Thoracic aorta (tissue), 2 donors: ENCODE measurements at places on chromosomes 6 and 20. TPM values are rescaled to one million over a fixed set of nuclear protein-coding genes. Genes with fewer than 3 reads are reported as not detected.

- H3K36me3 ChIP-seq: no peaks in the 10 kb centered on the region
- H3K4me1 ChIP-seq: peaks cover 28% of the 10 kb centered on the region
- DNase-seq: no peak
- H3K27ac ChIP-seq: no peak overlapping the region
These were observed 163.3 kb downstream of the CD83 start for GRCh38 chr6:14280766-14281293.

DNA sequence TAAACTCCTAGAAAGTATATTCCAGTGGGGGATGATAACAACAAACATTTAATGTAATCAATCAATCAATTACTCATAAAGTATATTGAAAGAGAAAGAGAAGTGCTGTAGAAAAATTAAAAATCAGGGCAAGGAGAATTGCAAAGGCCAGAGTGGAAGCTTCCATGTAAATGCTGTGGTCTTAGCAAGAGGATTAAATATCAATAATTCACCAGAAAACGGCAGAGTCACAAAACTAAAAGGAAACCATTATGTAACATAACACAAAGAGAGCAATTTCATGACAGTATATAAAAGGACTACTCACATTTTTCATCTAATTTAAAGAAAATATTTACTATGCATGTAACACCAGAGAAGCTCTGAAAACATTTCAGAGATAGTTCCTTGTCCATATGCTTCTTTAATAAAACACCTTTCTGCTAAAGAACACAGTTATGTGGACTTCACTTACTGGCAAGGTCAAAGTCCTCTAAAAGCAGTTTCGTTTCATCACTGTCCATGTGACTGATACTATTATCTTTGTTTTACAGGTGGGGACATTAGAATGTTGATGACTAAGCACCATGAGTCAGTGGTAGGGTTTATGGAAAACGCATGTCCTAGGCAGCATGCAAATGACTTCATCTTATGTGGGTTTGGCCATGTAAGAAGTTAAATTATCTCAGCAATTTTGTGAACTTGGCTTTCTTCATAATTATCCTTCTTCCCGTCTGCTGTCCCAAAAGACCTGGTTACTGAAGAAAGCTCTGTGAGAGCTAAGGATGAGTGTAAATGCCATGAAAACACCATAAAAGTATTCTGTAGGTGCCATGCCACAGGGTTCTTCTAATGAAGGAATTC is 185.8 kb upstream of the TENT5A start:
- H3K36me3 ChIP-seq: no peaks in the 10 kb centered on the region
- H3K27ac ChIP-seq: no peak overlapping the region
- no peak overlapping the region for H3K4me3 ChIP-seq
- peaks cover 28% of the 10 kb centered on the region for H3K4me1 ChIP-seq
- DNase-seq: no peak

DNA sequence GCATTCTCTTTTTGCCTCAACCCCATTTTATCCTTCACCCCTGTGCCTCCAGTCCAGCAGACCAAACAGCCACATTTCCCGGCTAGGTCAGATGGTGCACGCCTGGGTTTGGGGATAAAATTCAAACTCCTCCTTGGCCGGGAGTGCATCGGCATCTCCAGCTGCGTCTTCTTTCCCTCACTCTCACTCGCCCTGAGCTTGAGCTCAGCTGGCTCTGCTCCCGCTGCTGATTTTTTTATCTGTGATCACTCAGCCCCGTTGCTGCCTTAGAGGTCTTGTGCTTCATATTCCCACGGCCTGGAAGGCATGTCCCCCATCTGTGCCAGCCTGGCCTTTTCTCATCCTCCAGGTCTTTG is 6.8 kb upstream of the EZR start:
- H3K4me3 ChIP-seq: no peak overlapping the region
- DNase-seq: no peak
- no peaks in the 10 kb centered on the region for H3K4me1 ChIP-seq

DNA sequence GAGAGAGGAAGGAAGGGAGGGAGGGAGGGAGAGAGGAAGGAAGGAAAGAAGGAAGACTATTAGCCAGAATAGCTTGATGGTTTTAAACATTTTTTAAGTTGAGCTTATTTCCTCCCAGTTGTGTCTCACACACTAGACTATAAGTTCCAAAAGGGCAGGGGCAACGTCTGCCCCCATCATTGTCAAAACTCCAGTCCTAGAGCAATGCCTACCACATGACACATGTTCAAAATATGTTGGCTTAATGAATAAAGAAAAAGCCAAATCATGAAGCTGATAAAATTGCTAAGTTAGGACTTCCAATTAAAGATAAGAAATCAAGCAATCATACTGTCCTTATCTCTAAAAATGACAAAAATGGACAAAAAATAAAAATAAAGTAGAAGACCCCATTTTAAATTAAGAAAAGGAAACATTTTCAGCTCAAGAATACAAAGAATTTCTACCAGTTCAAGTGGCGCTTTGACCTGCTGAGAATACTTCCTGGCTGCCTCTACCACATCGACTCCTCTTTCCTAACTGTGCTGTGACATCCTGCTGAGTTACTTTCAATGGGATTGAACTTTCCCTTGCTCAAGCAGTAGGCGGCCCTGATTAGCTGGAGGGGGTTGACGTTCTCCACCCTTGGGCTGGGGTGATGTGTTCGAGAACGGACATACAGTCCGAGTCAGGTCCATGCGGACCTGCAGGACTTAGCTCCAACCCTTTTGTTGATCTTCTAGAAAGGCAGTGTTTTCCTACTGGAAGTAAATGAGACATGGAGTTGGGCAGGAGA is 283.9 kb upstream of the FOXQ1 start:
- H3K4me3 ChIP-seq: no peak overlapping the region
- no peaks in the 10 kb centered on the region for H3K27me3 ChIP-seq
- no peaks in the 10 kb centered on the region for H3K4me1 ChIP-seq
- no peak overlapping the region for H3K27ac ChIP-seq
- DNase-seq: no peak

- H3K36me3 ChIP-seq: no peaks in the 10 kb centered on the region
- peak overlapping the region; percentile 71 for H3K4me3 ChIP-seq
- peaks cover 6% of the 10 kb centered on the region for H3K4me1 ChIP-seq
- H3K27me3 ChIP-seq: no peaks in the 10 kb centered on the region
- DNase-seq: no peak
These were observed 11.6 kb upstream of the NQO2 start for GRCh38 chr6:2988094-2988425.

- no peaks in the 10 kb centered on the region for H3K4me1 ChIP-seq
- no peaks in the 10 kb centered on the region for H3K27me3 ChIP-seq
- DNase-seq: no peak
- H3K36me3 ChIP-seq: no peaks in the 10 kb centered on the region
- H3K27ac ChIP-seq: no peak overlapping the region
- no peak overlapping the region for H3K4me3 ChIP-seq
These were observed 18.6 kb upstream of the CDK19 start for GRCh38 chr6:110833831-110834230.

COL21A1 gene
- 53.7 TPM for total RNA-seq

DDX43 gene
- 7.0 TPM for total RNA-seq

ASIP gene
- total RNA-seq: not detected
